Prostate gland (tissue), 2 donors: ENCODE measurements at places on chromosomes 16 and 17.

DNA sequence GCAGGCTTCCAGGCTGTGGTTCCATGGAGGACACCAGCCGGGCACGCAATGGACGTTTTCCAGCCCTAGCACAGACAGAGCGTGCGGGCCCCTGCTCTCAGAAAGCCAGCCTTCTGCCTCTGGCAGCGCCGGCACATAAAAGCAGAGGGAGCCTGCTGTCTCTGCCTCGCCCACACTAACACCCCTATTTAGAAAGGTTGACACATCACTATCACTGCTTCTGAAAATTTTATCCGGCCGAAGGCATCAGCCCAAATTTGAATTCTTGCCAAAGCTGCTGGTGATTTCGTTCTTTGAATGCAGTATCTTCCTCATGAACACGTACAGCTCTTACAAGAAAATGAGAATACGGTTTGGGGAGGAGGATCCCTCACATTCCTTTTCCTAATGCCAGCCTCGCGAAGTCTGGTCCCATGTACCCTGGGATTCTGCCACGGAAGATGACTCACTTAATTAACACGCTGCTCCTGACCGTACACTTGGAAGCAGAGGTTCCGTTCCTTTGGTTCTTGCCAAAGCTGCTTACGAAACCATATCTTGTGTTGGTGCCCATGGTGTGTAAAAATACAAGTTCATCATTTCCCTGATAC, 1.3 kb upstream of the RAB11FIP3 start:
- peak; percentile 91 for DNase-seq

- DNase-seq, result peak; percentile 61
Observed at GRCh38 chr16:17470908-17471718, at the start of gene XYLT1. XYLT1 (minus strand) TSS chr16:17470960; CDS start chr16:17470796, 164 bp downstream.

GRCh38 chr16:70158261-70158939, 15.2 kb upstream of the CLEC18C start:
- DNase-seq, result peak; percentile 4

- DNase-seq, result peak; percentile 10
Observed at GRCh38 chr17:41870627-41871026, 5.4 kb upstream of the KLHL11 start.

- no peak for DNase-seq
Observed at GRCh38 chr16:85005285-85006069, 5.9 kb downstream of the ZDHHC7 start.

DNA sequence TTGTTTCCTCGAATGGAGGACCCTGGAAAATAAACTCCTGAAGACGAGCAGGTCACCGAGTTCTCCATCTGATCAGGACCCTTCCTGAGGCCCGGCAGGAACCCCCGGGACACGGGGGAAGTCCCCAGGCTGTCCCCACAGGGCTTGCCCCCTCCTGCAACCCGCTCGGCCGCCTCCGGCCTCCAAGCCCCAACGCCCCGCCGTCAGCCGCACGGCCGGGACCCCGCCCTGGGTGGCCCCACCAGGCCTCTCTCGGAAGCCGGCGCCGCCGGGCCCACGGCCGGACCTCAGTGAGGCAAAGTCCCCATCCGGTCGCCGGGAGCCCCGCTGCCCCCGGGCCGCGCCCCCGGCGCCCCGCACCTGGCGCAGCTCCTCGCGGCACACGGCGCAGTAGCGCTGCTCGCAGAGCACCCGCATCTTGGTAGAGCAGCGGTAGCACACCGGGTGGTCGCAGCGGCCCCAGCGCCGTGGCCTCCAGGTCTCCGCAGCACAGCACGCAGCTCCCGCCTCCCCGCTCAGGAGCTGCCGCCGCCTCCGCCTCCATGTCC, 383 bp downstream of the ZNF598 start:
- DNase-seq, result no peak

- no peak for DNase-seq
Observed at GRCh38 chr16:47876511-47876910, 279.3 kb downstream of the ABCC12 start.

- no peak for DNase-seq
Observed at GRCh38 chr17:18959071-18959844, 7.3 kb downstream of the SLC5A10 start.

DNA sequence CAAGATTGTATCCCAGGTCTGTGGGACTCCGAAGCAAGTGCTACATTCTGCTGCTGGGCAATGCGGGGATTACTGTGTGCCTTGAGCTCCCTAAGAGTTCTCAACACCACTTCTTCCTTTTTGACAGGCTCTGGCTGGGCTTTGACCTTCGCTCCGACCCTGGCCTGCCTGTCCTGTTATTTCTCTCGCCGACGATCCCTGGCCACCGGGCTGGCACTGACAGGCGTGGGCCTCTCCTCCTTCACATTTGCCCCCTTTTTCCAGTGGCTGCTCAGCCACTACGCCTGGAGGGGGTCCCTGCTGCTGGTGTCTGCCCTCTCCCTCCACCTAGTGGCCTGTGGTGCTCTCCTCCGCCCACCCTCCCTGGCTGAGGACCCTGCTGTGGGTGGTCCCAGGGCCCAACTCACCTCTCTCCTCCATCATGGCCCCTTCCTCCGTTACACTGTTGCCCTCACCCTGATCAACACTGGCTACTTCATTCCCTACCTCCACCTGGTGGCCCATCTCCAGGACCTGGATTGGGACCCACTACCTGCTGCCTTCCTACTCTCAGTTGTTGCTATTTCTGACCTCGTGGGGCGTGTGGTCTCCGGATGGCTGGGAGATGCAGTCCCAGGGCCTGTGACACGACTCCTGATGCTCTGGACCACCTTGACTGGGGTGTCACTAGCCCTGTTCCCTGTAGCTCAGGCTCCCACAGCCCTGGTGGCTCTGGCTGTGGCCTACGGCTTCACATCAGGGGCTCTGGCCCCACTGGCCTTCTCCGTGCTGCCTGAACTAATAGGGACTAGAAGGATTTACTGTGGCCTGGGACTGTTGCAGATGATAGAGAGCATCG, 2.4 kb downstream of the SLC16A13 start:
- DNase-seq, result no peak

DNA sequence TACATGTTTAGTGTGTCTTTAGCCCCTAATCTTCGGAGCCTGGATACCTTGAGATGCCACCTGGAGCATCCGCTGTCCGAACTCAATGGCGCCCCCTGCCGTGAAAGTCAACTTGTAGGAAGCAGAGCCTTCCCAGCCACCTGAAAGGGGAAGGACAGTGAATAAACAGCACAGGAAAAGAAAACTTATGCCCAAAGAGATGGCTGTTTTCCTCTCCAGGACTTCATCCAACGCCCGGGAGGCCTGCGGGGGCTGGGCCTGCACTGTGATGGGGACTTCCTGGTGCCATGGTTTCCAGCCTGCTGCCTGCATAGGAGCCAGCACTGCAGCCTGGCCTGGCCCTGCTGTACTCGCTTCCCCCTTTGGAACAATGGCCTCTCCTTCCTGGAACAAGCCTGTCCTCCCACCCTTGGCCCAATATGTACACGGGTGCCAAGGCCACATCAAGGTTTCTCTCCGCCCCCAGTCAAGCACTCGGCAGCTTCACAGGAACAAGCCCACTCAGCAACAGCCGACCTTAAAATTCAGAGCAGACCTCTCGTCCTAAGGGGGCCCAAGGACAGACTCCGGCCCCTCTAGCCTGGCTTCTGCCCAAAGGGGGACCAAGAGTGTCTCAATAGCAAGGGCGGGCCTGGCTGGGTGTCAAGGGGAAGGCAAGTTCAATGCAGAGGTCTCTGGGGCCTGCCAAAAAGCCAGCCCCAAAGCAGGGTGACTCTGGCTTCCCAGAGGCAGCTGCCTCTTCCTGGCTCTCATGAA, 4.5 kb upstream of the UNC13D start:
- peak; percentile 80 for DNase-seq

- no peak for DNase-seq
Observed at GRCh38 chr17:17181666-17182597, 24.2 kb downstream of the PLD6 start.

DNA sequence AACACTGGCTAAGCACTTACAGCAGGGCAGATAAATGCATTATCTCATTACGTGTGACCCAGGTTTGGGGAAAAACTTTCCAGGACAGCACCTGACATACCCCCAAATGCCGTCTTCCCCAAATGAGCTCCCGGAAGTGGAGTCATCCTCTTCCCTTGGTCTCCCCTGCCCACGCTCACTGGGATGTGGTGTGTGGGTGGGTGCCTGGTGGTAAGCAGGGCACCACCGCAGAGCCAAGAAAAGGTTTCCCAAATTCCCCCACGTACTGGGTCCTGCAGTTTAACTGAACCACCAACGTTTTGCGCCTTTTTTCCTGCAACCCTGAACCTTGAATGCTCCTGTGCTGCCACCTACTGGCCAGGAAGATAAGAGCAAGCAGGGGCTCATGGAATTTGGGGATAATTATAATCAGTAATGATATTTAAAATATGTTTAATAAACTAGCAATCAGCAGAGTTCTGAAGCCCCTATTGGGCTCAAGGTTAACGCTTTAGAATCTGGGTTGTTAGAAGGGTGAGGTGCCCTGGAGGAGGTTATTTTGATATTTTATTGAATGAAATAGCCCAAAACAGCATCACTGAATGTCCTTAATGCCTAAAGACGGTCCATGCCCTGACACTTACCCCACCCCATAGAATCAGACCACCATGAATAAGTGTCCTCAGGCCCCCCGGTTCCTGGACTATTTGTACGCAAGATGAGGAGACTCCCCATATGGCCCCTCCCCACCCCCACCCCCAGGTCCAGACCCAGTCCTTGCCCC, 8.0 kb downstream of the SPPL2C start:
- peak; percentile 50 for DNase-seq

- DNase-seq, result no peak
Observed at GRCh38 chr17:11908711-11909146, 88.5 kb downstream of the ZNF18 start.

GRCh38 chr16:70782237-70782636, 18.7 kb downstream of the VAC14 start:
- DNase-seq, result no peak

- peak; percentile 89 for DNase-seq
Observed at GRCh38 chr17:1577182-1577581, 14.6 kb upstream of the PITPNA start.

DNA sequence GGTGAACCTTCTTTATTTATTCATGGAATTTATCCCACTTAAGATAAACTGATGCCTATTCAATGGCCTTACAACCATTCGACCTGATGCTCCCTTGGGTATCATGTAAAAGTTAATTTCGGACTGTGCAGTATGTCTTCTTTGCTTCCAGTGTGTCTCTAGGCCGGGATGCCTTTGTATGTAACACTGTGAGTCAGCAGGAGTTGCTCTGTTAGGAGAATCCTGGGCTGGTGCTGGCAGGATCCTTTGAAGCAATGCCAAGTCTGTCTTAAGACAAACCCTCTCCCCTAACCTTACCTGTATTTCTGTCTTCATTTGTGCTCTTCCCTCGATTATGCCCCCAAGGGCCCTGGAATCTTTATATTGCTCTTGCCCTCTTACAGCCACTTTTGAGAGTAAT, 37.9 kb upstream of the ABCA8 start:
- no peak for DNase-seq

DNA sequence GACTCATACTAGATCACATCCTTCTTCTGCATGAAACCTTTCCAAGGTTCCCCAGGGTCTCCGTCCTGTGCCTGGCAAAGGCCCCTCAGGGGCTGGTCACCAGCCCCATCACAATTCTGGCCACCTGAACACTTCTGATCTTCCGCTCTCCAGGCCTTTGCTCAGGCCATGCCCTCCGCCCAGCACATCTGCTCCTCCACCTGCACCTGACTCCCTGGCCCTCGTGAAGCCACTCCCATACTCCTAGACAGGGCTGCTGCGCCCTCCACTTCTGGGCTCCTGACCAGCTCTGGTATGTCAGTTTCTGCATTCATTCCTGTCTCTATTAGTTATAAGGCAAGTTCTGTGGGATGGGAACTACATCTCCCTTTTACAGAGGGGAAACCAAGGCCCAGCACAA, 1.9 kb upstream of the MYL11 start:
- no peak for DNase-seq

DNA sequence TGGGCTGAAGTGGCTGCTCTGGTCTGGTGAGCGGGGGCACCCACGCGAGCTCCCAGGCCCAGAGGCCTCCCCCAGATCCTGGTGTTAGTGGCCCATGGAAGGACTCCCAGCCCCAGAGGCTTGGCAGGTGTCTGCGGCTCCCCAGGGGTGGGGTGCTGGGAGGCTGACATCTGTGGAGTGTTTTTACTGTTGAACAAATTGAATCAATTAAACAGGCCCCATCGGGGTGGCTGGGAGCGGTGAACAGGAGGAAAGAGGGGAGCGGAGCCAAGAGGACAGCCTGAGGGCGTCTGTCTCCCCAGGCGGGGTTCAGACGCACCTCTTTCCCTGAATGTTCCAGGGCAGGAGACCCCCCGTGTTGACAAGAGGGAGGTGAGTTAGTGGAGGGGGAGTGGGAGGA, 29.9 kb downstream of the ACTG1 start:
- no peak for DNase-seq

- DNase-seq, result no peak
Observed at GRCh38 chr17:177762-178161, 3.7 kb downstream of the DOC2B start.

- no peak for DNase-seq
Observed at GRCh38 chr17:79272220-79272619, 197.6 kb downstream of the ENGASE start.

DNA sequence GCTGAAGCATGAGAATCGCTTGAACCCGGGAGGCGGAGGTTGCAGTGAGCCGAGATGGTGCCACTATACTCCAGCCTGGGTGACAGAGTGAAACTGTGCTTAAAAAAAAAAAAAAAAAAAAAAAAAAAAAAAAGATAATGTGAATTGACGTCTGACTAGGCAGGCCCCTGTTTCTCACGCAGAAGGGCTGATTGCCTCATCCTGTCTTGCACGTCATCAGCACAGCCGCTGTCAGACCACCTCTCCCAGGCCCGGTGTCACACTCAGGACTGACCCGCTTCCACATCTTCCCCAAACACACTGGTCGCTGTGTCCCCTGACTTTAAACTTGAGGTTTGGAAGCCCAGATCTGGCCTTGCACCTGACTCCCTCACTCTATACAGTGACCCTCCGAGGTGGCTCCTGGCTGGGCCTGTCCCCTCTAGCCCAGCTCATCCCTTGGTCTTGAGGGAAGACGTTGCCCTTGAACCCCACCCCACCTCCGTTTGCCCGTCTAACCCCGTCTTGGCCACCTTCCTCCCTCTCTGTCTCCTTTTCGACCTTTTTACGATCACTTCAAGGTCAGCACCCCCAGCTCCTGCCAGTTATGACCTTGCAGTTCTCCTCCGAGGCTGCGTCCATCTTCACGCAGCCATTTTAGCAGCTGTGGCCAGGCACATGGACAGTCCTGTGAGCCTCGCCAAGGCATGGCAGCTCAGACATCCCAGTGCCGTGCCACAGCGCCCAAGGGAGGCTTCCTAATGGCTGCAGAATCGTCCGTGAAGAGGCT, 149.9 kb upstream of the PLCG2 start:
- DNase-seq, result no peak

DNA sequence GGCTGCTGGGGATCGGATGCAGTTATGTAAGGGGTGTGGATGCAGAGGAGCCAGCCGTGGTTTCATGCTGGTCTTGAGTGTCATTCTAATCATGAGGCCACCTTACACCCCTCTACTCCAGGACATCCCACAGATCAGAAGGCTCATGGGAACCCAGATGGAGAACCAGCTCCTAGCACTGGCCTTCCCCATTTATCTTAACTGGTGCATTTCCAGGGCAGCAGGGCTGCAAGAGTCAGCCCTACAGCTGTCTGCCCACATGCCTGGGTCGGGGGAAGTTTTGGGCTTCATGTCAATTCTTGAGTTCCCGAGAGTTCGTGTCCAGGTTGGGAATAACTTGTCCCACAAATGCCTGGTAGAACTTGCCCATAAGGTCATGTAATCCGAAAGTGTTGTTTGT, 29.1 kb downstream of the RPTOR start:
- no peak for DNase-seq

GRCh38 chr16:12256921-12257320, 280.4 kb downstream of the SNX29 start:
- DNase-seq, result no peak
